ENCODE measurements at places on chromosomes 6 and 20.

GRCh38 chr6:148265054-148265453 lies 77.6 kb upstream of the SASH1 start:
- DNase-seq: no peak

- no peak for DNase-seq
These were observed 72.4 kb downstream of the HACE1 start for GRCh38 chr6:104787305-104787704.

DNA sequence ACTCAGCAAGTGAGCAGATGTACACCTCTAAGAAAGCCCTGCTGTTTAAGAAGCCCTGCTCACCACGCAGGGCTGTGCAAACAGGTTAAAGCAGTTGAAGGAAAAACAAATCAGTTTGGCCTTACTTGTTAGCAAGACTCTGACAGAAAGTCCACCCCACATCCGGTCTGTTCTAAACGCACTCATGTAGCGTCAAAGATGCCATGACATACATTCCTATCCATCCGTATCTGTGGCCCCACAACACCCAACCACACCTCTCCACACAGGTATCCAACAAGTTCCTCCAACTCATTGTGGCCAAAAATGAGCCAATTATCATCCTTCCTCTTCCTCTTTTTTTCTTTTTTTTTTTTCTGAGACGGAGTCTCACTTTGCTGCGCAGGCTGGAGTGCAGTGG lies 22.8 kb upstream of the RAB22A start:
- DNase-seq: no peak

GRCh38 chr20:40251284-40251932 lies 437.6 kb downstream of the MAFB start:
- peak; percentile 1 for DNase-seq

GRCh38 chr20:19321176-19321575 lies 108.7 kb downstream of the SLC24A3 start:
- no peak for DNase-seq

GRCh38 chr6:15825332-15825930 lies 162.6 kb upstream of the DTNBP1 start:
- no peak for DNase-seq

DNA sequence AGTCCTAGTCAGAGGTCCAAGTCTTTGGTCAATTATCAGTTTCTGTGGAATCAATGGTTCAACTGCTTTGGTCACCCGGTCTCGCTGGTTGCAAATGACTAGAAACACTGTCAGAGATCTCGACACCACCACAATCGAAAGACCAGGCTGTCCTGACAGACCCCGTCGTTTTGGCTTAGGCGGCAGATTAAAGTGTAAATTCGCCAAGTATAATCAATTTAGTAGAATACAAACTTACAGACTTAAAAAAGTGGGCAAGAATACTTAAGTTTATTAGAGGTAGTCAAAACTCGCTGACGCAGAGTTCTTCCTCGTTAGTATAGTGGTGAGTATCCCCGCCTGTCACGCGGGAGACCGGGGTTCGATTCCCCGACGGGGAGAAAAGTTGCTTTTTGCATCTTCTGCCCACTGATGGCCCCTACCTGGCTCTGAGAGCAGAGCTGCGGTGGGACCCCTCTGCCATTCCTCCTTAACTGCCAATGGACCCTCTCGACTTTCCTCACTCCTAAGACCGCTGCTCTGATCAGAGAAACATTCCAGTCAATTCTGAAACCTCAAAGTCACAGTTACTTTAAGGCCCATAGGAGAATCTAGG lies 30.6 kb upstream of the ZNF184 start:
- no peak for DNase-seq

DNA sequence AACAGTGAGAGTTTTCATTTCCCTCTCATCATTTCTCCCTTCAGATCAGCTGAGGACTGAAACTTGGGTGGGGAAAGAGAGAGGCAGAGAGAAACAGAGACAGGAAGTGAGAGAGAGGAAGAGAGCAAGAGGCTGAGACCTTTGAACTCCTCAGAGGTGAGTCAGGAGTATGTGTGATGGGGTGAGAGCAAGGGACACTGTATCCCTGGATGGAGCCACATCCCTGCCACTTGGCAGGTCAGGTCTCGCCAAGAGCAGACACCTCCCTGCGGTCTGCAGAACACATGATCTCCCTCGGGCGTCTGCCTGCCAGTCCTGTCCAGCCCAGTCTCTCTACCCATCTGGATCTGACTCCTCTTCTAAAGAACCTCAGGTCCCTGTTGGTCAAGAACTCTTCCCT lies 62.7 kb upstream of the SYNDIG1 start:
- DNase-seq: no peak

- DNase-seq: no peak
These were observed 10.2 kb upstream of the LY6G5C start for GRCh38 chr6:31691078-31691463.

- DNase-seq: no peak
These were observed 301.7 kb downstream of the FOXA2 start for GRCh38 chr20:22282696-22283095.

DNA sequence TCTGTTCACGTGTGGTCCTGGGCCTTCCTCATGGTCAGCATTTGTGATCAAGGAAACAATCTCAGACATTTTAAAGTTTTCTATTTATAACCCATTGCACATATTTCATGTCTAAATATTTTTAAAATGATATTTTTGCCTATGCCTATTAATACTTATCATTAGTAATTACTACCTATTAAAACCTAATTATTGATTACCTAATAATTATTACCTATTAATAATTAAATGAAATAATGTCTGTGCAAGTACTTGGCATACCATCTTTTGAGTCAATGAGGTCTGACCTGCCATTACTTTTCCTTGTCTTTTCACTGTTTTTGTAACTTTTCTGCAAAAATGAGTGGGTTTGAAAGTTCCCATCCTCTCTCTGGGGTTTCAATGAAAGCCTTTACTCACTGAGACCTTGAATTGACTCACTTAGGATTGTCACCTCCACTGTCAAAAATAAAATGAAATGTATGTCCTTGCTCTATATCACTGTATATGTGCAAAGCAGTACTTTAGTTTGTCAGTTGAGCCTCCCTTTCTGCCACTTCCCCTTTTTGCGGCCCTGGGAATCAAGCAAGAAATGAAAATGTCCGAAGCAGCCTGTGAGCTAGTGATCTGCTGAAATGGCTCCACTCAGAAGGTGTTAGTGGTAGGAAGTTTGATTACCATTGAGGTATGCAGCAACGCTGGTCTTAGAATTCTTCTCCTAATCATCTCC lies 87.8 kb downstream of the L3MBTL3 start:
- no peak for DNase-seq

DNA sequence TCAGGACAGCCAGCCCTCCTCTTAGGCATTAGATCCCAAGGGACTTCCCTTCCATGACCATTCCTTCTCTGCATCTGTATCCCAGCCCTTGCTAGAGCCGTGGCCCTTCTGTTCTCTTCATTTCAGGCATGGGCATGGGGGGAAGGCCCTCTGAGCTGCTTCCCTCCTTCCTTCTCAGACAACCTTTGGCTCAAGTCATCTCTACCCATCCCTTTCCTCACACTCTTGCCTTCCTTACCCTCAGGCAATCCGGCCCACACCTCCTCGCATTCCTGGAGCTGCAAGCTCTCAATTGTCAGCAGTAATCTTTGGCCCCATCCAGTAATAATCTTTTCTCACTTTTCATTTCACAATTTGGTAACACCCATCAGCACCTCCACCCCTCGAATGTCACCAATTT lies 426.9 kb upstream of the JARID2 start:
- no peak for DNase-seq

DNA sequence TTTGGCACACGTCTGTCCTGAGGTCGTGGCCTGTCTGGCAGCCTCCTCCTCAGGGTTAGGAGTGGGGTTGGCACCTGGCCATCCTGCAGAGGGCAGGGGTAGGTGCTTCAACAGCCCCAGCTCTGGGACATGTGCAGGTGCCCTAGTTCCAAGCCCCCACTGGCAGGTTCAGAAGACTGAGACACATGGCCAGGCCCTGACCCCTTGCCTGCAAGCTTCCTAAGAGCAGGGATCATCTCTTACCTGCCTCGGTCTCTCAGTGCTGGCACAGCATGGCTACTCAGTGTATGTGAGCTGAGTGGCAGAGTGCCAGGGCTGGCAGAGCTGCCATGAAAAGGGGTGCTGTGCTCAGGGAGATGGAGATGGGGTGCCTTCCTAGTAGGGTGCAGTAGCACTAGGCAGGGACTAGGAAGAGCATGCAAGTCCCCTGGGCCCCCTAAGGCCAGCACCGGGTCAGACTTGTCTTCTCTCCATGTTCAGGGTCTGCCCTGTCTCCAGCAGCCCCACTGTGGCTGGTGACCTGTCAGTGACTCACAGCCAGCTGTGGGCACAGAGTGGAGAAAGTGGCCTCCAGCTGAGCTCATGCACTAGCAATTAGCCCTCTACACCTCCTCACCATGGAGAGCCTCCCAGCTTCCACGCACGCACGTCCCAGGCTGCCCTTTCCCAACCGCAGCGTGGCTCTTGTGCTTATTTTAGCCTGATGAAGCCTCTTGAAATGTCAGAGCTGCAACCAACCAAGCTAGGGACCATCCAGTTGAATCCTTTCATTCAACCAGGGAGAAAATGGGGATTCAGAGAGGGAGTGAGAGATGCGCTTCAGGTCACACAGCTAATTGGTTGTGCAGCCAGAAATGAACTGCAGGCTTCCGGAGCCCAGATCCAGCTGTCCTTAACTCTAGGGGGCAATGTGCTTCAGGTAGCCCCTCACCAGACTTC lies 116.6 kb downstream of the MRPL14 start:
- no peak for DNase-seq

DNA sequence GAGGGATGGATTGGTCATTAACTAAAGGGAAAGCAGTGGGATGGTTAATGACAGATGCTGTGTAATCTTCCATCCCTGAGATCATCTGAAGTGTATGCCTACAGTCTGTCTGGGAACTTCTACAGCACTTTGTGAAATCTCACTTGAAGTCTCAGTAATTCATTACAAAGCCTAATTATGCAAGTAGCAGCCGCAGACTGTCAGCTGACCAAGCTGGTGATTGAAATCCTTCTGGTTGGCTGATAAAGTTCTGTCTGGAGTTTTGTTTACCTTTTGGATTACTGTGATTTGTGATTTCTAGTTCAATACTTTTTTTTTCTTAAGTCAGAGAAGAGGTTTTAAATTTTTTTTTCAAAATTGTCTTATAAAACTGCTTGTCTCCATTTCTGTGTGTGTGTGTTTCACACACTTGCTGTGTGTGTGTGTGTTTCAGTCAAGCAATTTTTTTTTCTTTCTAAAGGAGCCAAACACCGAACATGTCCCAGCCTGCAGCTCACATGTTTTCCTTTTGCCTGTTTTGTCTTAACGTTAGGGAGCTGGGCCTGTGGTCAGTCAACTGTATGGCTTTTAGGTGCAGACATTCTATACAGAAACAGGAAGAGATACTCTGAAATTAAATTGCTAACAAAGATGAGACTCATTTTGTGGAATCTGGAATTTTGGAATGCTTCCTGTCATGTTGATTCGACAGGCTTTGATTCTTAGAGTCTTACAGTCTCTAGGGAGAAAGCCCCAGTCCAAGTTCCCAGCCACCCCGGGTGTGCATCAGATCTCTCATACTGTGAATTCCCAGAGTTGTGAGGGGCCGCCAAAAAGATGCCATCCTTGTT lies 28.5 kb upstream of the ADGRF4 start:
- DNase-seq: no peak

- no peak for DNase-seq
These were observed 725.1 kb downstream of the KIF16B start for GRCh38 chr20:15848126-15848525.

GRCh38 chr20:36214684-36215256 lies 21.5 kb upstream of the AAR2 start:
- no peak for DNase-seq

Measured in NCI-H1048 (cell line).